ENCODE measurements at places on chromosomes 16 and 17.

GRCh38 chr17:29179232-29180033 is 765 bp downstream of the MYO18A start:
- DNase-seq = peak; percentile 89

DNA sequence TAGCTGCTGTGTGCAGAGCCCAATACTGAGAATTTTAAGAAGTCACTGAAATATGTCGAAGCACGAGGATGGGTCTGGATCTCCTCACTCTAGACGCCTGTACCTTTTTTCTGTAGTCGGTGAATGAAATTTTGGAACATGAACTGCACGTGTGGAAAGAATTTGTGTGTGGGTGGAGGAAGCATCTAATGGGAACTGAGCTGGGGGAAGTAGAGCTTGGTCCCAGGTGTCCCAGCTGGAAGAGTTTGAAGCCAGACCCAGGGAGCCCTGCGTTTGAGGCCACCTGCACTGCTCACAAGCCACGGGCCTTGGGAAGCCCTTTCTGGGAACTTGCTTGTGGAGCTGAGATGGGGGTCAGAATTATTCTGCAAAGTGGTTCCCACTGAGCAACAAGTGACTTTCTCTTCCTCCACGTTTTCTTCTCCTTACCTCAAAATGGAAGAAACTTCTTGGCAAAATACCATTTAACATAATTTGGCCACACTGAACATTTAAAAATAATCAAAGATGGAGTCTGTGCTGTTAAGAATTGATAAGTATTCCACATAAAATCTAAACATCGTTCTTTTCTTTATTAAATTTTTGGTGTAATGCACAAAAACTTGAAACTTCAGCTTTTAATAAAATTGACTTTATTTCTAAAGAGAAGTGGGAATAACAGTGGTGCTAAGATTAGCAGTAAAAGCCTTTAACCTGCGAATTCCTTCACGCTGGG is 163.8 kb downstream of the PRKCA start:
- DNase-seq = no peak

DNA sequence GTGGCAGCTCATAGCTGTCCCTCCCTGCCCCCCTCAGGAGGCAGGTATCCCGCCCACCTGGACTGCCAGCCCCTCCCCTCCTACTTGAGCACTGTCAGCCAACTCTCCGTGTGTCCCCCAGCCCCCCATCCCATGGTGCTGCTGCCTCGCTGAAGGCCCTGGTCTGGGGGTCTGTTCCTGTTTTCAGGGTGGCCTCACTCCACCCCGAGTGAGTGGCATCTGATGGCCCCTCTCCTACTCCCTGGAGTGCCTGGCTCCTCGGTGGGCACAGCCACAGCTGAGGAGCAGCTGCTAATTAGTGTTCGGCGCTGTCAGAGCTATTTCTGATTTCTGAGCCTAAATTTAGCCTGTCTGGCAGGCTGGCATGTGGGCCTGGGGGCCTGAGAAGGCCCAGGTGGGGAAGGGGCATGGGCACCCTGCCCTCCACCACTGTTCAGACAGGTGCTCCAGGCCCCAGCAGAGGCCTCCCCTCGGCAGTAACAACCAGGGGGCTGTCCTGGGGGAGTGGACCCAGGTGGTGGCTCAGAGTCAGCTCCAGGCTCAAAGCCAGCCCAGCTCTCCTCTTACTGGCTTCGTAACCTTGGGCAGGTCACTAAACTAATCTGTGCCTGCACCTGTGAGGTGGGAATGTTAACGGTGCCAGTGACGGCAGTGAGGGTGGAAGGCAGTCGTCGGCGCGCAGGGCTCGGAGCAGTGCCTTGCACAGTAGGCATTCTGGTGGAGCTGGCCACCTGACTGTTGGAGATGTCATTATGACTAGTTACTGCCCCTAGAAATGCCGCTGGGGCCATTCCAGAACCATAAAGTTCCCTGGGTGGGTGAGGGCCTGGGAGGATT is 6.5 kb downstream of the FMNL1 start:
- DNase-seq = no peak

- peak; percentile 94 for DNase-seq
Measured at GRCh38 chr17:43905985-43906852, 1.1 kb downstream of the MPP2 start.

- no peak for DNase-seq
Measured at GRCh38 chr17:43403846-43404245, 5.1 kb downstream of the ARL4D start.

DNA sequence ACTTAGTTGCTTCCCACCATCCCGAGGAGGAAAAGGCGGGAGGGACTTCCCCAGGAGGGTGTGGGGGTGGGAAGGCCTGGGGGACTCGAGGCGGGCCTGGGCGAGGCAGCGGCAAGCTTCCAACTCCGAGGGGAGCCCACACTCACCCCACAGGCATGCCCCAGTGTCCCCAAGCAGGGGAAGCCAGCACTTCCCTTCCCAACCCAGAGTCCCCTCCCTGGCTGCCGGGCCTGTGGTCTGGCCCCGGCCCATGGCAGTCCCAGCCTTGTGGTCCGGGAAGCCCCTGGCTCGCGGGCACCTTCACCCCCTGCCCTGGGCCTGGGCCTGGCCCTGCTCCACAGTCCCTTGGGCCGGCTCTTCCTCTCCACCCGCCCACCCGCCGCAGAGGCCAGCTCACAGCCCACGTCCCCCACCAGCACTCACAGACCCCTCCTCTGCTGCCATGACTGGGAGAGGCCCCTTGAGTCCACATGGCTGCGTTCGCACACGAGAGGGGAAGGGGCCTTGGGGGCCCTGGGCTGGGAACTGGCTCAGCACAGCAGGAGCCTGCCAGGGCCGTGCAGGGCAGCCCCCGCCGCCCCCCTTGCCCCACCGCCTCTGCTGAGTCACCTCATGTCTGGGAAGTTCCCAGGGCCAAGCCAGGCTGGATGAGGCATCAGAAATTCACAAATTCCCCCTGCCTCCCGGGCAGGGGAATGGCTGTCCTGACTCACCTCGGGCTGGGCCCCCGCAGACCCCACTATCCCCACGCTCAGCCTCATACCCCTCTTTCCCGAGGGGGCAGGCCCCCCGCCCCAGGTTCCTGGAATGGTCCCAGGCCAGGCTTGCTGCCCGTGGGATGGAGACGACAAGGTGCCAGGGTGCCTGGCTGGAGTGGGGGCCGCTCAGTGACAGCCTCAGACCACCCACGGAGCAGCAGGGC is 27.8 kb downstream of the BAHCC1 start:
- peak; percentile 92 for DNase-seq

DNA sequence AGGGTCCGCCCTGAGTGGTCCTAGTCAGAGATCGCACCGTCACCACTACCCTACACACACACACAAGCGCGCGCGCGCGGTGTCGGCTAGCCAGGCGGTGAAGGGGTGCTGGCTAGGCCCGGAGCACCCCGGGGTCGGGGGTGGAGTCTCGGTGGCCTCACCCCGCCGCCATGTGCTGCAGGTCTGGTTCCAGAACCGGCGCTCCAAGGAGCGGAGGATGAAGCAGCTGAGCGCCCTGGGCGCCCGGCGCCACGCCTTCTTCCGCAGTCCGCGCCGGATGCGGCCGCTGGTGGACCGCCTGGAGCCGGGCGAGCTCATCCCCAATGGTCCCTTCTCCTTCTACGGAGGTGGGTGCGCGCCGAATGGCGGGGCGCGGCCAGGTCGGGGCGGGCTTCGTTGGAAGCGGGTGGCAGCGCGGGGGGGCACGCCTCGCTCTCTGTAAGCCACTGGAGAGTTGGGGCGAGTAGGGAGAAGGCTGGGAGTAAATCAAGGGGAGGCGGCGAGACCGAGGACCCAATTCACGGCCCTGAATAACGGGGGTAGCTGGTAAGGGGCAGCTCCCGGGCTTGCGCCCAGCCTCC is 4.8 kb downstream of the LHX1 start:
- DNase-seq = peak; percentile 58

DNA sequence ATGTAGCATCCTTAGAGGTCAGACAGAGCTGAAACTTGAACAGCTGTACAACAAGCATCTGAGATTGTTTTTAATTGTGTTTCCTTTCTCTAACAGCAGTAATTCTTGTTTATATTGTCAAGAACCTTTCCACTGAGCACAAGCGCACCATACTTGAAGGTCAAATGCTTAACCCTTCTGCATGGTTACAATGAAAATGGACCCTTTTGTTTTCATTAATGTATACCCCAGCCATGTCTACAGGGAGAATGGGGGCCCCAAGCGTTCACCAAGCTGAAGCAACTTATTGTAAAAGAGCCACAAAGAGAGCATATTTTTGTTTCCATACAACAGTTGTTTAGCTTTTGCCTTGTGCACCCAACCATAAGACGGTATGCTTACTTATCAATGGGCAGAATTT is 210.8 kb downstream of the FTO start:
- no peak for DNase-seq

- DNase-seq = peak; percentile 83
Measured at GRCh38 chr17:73952480-73953205, 250.8 kb upstream of the RPL38 start.

- no peak for DNase-seq
Measured at GRCh38 chr17:30554839-30555751, 77.9 kb downstream of the GOSR1 start.

DNA sequence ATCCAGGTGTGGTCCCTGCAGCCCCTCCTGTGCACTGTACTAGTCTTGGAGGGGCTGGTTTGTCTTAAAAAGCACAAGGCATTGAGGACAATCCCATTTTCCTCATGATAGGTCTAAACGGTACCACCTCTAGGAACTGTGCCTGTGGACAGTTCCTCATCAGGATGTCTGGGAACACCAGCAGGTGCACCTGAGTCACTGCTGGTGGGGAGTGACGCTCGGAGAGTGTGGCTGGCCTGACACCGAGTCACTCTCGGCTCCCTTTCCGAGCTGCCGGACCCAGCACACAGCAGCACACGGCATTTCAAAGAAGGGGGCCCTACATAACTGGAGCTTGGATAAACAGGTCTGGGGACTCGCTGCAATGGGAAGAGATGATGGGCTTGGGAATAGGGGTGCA is 25.6 kb downstream of the LRRC75A start:
- DNase-seq = no peak

DNA sequence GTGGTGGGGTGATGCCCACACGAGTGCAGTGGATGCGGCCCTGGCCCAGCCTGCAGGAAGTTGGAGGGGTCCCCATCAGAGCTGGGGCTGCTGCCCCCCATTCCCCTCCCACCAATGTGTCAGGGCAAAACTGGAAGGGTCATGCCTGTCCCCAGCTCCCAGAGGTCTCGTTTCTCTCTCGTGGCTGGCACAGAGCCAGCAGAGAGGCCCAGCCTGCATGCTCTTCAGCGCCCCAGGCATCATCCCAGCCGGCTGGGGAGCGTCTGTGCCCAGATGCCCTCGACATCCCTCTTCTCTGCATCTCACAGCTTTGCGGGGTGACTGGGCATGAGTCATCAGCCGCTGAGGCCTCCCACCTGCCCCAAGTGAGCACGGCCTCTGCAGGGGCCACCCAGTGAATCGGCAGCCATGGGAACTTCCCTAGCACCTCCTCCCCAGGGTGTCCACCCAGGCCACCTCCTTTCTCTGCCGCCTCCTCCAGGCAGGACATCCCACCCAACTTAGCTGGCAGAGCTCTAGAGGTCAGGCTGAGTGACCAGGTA is 9.8 kb upstream of the CSNK1D start:
- no peak for DNase-seq

DNA sequence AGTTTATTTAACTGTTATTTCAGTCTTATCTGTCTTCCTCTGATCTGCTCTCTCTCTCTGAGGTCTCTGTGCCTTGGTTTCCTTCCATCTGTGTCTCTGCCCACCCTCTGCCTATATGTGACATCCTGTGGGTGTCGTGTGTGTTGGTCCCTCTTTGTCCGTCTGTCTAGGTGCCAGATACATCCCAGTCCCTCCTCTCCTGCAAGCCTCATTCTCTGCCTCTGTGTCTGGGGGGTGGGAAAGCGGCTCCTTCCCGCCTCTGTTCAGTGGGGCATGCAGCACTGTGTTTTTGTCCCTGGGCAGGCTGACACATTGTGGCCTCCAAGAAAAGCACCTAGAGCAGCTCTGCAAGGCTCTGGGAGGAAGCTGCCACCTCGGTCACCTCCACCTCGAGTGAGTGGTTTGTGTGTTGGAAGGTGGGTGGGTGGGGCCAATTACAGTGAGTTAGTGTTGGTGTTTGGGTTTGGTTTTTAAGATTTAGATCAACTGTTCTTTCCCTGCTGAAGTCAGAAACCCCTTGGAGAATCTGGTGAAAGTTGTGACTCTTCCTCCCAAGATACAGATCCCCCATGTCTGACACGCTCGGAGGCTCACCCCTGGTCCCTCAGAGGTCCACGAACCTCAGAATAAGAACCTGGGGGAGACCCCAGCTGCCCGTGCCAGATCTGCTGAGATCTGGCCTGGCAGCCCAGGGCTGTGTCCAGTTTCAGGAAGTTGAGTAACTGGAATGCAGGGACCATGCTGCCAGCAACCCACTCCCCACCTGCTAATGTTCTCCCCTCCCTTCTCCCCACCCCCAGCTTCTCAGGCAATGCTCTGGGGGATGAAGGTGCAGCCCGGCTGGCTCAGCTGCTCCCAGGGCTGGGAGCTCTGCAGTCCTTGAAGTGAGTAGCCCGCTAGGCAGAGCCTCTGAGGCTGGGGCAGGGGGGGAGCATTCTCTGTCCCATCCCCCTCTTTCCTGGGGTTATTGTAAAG is 50.9 kb upstream of the CPNE2 start:
- no peak for DNase-seq

GRCh38 chr17:413016-413350 is 60.4 kb upstream of the RPH3AL start:
- DNase-seq = no peak
